ENCODE measurements at places on chromosomes 2 and 18.

DNA sequence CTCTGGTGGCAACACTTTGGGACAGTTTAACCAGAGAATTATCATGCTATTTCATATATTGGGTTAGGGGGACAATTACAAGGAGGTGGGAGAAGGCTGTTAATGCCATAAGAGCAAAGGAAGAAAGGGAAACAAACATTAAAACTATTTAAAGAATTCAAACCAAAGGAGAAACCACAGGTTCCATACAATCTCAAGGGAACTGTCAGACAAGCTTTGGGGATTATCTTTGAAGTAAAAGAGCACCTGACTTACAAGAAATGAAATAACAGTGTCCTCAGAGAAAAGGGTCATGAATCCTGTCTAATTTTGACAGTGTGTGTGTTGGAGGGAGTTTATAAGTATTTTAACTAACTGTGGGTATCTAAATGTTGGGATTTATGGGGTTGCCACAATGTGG is 44.4 kb downstream of the CERS6 start:
- no peak for DNase-seq

DNA sequence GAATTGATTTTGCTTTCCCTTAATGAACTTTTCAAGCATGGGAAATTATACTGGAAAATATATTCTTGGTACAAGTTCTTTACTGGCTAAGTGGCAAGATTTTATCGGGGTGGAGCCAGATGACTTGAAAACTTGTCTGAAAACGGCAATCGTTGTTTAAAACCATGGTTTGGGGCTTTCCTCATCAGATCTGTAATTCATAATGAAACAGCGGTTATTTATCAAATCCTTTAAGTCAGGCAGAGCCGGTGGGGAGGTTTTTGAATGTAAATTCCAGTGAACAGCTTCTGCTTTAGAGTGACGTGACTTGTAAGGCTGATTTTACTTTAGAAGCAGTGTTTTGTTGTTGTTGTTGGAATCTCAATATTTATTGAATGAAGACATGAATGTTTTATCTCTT is 2.6 kb downstream of the SEC11C start:
- no peak for DNase-seq

DNA sequence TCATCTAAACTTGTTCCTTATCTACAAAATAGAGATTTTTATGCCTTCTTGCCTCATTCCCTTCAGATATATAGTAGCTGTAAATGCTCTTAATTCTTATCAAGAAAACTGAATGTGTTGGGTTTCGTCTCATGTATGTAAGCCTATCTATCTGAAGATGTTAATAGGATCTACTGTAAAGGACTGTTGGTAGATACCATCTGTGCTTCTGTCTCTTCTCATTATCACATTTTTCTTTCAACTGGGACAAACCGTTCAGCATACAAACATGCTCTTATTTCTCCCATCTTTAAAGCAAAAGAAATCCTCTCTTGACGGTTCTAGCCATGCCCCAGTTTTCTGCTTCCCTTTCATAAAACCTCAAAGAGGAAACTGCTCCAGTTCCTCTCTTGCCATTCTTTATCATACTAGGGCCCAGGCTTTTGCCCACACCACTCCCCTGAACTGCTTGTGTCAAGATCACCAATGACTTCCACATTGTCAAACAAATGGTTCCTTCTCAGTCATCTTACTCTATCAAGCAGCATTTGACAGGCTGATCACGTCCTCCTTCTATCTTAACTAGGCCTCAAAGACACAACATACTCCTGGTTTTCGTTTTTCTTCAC is 88.7 kb downstream of the ARHGEF33 start:
- no peak for DNase-seq

GRCh38 chr2:238069021-238069709 is 8.4 kb downstream of the SCLY start:
- DNase-seq: no peak

DNA sequence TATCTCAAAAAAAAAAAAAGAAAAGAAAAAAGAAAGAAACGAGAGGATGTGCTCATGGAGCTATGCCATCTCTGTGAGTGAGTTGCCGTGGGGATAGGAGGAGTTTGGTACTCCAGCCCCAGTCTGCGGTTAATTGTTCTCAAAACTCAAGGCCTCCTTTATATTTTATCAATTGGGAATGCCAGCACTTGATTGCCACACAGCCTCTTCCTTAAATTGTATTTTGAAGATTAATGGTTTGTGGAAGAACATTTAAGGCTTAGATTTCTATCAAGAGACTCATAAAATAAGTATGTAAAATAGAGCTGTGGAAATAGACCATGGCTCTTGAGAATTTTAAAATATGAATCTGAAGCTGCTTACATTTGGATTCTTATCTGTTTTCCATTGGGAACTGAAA is 29.8 kb downstream of the KCNE4 start:
- DNase-seq: no peak

DNA sequence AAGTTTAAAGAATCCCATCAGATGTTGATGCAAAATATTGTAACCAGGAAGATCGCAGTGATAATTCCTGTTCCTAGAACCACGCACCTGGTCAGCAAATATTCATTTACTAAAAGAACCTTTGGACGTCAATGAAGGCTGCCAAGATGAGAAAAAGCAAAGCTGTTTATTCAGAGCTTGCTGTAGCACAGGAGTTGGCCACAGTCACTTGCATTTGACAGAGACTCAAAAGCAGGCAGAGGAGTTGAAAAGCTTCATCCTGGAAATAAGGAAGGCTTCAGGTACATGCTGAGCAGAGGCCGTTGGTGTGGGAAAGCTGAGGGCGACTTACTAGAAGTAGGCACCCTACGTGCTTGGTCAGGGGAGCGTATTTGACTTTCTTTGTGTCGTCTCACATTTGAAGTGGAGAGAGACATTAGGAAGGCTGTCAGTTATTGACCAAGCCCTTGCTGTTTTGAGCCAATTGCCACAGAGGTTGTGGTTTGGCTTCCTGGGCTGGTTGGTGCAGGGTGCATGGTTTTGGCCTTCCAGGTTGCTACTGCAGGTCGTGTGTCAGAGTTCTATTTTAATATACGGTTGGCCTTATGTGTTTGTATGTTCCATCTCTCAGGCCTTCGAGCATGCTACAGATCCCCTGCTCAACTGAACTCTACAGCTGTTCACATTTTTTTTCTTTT is 289.6 kb downstream of the METTL4 start:
- DNase-seq: no peak

DNA sequence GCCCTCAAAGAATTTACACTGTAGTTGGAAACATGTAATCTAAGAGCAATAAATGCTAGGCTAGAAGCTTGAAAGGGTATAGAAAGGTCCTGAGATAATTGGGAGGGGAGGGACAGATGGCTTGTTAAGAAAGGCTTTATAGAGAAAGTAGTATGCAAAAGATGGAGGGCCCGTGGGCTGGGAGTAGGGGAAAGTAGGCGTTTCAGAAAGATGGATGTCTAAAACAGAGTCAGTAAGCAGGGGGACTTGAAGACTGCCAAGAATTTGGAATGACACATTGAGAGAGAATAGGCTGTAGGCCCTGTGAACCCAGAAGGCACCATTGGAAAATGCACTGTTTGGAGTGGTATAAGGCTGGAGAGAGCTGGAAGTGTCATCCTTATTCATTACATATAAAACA is 822 bp downstream of the PSMG2 start:
- peak; percentile 15 for DNase-seq

DNA sequence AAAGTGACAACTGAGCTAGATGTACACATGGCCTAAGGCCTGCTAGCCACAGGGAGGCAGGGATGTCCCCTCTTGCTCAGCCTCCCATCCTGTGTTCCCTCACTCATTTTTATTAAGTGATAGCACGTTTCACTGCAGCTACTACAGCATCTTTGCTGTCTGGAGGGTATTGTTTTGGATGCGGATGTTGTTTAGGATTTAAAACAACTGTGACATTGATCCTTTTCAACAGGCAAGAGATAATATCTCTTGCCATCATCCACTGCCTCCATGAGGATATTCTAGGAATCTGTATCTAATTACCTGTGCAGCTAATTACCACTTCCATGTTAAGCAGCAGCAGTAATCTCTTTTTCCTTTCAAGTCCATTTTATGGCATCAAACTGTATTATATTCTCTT is 345.4 kb downstream of the PARD3B start:
- no peak for DNase-seq

- DNase-seq: no peak
These were observed 18.9 kb upstream of the CD8A start for GRCh38 chr2:86809481-86810121.

- DNase-seq: no peak
These were observed 232.1 kb upstream of the COPS8 start for GRCh38 chr2:236853585-236854051.

DNA sequence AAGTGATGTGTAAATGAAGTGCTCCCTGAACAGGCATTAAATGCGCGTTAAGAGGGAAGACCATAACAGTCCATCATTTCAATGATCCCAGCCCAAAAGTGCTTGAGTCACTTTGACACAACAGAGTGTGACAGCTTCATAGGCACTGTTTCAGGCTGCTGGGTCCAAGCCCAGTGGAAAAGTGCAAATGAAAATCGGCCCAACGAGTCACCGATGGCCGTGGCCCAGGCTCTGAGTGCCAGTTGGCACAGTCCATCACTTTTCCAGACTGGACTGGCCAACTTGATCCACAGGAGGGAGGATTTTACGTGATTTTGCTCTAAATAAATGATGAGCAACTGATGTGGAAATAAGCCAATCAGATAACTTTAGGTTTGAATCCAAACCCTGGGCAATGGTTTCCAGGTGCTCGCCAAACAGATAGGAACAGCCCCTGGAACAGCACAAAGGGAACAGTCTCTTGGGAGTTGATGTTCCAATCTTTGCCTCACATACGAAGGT is 114.0 kb downstream of the SP3 start:
- DNase-seq: peak; percentile 14

DNA sequence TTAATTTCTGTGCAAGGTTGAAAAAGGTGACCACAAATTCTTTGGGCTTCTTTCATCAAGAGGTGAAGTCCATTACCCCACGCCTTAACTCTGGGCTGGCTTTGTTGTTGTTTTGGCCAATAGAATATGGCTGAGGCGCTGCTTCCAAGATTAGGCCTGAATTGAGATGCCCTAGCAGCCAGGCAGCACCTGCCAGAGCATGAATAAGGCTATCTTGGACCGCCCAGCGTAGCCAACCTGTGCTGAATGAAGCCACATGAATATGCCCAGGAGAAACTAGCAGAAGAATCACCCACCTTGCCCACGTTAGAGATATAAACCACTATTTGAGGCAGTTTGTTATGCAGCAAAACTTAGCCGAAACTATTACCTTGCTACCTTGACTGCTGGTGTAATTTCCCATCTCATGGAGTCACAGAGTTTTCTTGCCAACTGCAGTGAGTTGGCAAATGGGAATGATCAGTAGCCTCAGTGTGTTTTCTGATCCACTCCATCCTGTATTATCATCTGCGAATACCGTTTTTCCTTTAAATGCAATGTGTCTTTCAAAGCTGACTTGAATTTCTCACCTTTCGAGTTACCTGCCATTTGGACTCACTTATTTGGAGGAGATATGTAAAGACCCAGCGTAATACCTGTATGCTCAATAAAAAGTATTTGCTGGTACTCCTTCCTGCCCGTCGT is 679 bp downstream of the TSGA10 start:
- peak; percentile 4 for DNase-seq

GRCh38 chr2:232013701-232014353 is 52.3 kb downstream of the DIS3L2 start:
- peak; percentile 95 for DNase-seq

GRCh38 chr2:236798491-236798890 is 228.9 kb downstream of the ACKR3 start:
- no peak for DNase-seq

- peak; percentile 43 for DNase-seq
These were observed 105.6 kb downstream of the MYO1B start for GRCh38 chr2:191350826-191351225.

DNA sequence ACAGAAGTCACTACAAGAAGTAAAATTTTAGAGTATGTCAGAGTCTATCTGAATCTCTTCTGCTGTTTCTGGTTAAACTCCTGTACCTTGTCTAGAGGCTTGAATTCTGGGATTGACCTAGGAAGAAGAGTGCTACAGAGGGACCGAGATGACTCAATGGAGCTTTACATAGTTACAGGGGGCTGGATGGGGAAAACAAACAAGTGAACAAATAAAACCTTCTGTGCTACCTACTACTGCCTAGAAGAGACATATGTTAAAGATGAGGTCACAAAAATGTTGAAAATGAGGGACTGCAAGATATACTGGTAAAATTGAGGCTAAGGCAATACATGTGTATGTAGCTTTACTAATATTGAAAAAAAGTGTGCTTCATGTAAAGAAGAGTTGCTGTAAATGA is 265.4 kb upstream of the TFPI start:
- no peak for DNase-seq

GRCh38 chr18:65990944-65991708 is 240.3 kb downstream of the CDH7 start:
- DNase-seq: no peak

All from astrocyte of the spinal cord (primary cell).